Aorta (tissue), 5 donors: ENCODE measurements at places on chromosomes 3 and 15.

DNA sequence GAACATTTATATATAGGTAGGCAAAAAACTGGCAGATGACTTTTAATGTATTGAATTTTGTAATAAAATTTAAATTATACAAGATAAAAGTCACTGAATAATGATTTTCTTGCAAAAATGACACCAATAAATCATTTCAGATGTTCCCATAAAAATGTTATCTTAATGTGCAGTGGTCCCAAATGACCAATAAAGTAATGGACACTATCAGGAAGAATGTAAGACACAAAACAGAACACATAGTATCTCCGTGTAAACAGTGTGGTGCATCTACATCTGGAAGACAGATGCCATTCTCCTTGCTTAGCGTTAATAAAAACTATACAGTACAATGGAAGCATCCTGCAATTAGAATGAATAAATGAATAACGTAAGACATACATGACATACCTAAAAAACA is 41.5 kb downstream of the FGF7 start:
- no peak for DNase-seq

- no peak for DNase-seq
Measured at GRCh38 chr3:128503751-128504532, 10.9 kb upstream of the GATA2 start.

DNA sequence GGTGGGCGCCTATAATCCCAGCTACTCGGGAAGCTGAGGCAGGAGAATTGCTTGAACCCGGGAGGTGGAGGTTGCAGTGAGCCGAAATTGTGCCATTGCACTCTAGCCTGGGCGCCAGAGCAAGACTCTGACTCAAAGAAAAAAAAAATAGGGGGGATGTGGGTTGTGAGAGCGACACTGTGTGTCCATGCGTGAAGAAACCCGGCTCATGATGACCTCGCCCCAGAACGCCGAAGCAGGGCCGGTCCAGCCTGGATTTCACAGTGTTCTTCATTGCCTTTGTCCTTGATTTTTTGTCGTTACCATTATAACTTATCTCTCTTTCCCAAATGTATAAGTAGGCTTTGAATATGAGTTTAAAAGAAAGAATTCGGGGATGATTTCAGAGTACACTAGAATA is 128.7 kb downstream of the PGPEP1L start:
- DNase-seq, result no peak

- no peak for DNase-seq
Measured at GRCh38 chr3:189630767-189631372, 319 bp upstream of the TP63 start.

GRCh38 chr3:166123088-166123487 is 285.9 kb upstream of the BCHE start:
- DNase-seq, result no peak

GRCh38 chr15:68997930-68998777 is 16.3 kb upstream of the NOX5 start:
- DNase-seq, result no peak

- DNase-seq, result no peak
Measured at GRCh38 chr3:143171141-143171980, 51.8 kb downstream of the CHST2 start.

DNA sequence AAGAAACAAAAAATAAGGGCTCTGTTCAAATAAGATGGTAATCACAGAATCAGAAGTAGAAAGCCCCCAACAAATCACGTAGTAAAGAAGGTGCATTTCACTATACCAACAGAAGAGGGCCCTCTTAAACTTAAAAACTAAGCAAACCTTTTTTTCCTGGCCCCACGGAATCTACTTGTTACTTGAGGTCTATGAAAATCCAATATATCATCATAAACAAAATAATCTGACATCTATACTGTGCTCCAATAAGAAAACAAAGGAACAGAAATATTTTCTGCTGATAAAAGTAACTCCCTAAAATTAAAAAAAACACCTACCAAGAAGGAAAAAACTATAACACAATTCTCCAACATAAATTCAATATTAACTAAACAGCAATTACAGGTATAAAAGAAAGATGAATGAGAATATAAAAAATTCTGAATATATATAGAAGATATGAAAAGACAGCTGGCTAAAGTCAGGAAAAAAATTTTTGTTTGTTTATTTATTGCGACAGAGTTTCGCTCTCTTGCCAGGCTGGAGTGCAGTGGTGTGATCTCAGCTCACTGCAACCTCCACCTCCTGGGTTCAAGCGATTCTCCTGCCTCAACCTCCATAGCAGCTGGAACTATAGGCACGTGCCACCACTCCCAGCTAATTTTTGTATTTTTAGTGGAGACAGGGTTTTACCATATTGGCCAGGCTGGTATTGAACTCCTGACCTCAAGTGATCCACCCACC is 81.8 kb downstream of the CLASP2 start:
- no peak for DNase-seq

DNA sequence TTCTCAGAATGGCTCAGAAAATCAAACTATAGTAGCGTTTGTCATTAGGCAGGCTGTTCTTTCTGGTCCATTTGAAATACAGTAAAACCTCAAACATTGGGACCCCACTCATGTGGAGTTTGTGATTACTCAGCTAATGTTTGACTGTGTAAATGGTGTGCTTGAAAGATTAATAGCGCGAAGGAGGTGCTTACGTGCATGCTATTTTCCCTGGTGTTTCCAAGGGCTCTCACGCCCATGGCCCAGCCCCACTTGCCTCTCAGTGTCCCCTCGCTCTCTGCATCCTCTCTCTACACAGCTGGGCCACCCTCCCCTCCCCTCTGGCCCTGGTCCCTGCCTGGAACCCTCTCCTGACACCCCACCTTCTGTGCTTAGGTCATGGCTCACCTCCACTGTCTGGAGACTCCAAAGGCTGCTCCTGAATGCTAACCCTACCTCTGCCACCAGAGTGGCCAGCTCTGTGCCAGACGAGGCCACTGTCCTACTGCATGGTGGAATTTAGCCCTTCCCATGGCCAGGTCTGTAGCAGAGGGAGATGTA is 194.2 kb downstream of the PLCL2 start:
- DNase-seq, result no peak

DNA sequence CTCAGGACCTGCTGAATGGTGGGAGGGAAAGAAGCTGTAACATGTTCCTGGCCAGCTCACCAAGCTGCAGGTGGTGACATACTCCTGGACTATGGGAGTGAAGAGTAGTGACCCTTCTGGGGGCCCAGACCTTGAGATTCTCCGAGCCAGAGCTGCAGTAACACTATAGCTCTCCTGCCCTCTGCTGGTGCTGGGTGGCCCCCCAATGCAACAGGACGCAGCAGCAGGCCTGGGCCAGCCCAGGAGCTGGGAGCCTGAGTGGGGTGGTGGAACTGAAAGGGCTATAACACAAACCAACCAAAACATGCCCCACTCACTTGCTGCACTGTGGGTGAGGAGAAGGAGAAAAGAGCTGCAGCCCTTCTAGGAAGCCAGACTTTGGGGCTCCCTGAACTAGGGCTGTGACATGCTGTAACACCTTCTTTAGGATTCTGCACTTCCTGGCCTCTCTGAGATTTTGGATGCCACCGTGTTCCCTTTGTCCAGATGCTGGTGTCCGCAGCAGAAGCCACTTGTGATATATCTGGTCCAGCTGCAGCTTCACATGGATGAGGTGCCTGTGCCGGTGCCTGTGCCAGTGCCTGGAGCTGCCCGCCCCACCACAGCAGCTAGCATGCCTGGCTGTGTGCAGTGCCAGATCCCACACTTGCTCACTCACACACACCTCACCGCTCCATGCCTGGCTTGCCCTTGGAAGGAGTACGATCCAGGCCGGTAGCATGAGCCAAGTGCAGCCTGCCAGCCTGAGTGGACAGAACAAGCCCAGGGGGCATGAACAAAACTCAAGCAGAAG is 636.8 kb upstream of the KCNMB2 start:
- DNase-seq, result no peak

DNA sequence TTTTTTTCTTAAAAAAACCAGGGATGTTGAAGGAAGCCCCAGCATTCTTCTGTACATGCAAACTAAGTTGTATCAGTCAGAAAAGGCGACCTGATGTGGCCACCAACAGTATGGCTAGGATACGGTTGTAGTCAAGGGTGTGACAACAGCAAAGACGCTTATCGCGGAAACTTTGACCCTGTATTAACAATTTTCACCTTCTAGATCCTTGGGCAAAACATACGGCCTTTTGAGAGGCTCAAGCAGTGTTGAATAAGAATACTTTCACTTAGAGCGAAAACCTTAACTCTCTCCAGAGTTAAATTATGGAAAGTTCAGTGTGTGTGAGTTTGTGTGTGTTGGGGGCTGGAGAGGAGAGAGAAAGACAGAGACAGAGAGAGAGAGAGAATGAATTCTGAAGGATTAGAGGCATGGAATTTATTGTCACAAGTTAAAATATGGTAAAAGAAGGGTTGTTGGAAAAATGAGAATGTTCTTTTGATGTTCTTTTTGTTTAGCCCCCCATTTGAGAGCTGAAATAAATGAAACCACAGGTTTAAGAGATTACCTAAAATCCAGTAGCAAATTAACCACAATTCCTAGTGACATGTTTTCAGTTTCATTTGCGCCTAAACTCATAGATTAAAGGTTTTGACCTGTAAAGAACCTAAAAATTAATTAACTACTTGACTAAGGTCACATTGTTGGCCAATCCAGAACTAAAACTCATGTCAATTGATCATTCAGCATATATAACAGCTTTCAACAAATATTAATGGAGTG is 9.2 kb downstream of the ALCAM start:
- no peak for DNase-seq

- no peak for DNase-seq
Measured at GRCh38 chr3:128882719-128883118, 3.3 kb downstream of the ACAD9 start.

- DNase-seq, result no peak
Measured at GRCh38 chr15:56891852-56892440, 26.5 kb upstream of the TCF12 start.

- DNase-seq, result no peak
Measured at GRCh38 chr15:101306341-101307047, 11.4 kb upstream of the SNRPA1 start.

GRCh38 chr3:38163117-38163840 is 2.1 kb upstream of the OXSR1 start:
- DNase-seq, result no peak

DNA sequence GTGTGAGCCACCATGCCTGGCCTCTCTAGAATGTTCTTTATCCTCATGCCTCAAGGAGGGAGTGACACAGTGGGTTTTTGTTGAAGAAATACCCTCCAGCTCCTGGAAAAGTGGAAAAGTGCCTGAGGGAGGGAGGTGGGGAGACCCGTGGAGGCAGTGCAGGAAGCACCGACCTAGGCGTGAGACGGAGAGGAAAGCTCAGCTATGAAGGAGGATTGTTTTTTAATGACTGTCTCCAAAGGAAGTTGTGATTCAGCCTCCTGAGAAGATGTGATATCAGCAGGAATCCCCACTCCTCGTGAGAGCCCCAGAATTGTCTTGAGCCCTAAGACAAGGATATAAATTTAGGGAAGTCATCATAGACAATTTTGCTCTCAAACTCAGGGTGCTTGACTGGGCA is 21.7 kb downstream of the RPLP1 start:
- DNase-seq, result no peak

DNA sequence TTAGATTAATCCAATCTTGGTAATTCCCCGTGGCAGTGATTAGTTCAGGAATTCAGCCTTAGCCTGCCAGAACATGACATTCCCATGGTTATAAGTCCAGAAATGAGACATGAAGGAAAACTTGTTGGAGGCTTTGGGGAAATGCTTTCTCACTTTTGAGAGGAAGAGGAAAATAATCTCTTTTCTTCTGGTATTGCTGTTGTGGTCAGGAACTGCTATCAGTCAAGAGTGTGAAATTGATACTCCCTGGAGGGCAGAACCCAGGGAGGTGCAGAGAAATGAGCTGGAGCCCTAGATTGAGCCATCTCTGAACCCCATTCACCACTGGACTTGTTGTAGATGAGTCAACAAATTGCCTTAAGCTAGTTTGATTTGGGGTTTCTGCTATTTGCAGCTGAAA is 38.6 kb upstream of the APH1B start:
- no peak for DNase-seq

- peak; percentile 83 for DNase-seq
Measured at GRCh38 chr3:72591522-72592421, 256.5 kb downstream of the SHQ1 start.

DNA sequence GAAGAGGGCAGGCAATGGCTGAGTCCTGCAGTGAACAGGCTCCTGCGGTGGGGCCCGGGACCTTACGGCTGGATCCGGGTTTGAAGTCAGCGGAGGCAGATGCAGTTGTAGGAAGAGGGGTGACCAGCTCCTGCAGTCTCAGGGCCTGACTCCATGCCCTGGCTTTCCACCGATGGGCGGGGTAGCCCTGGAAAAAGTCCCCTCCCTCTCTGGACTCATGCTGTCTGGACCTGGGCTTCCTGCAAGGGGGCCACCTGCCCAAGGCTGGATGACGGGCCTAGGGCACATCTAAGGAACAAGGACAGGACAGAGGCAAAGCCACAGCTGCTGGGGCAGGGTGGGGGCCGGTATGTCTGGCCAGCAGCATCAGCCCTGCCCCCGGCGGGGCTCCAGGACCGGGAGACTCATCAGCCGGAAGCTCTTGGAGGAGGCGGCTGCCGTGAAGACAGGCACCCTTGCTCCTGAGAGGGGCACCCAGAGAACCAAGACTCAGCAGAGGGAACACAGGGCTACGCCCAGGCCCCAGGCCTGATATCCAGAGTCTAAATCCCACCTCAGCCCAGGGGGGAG is 12.8 kb downstream of the IQSEC1 start:
- DNase-seq, result no peak

GRCh38 chr15:100890850-100891249 is 11.2 kb downstream of the ALDH1A3 start:
- DNase-seq, result no peak

GRCh38 chr3:172705170-172705569 is 5.7 kb downstream of the NCEH1 start:
- DNase-seq, result no peak

DNA sequence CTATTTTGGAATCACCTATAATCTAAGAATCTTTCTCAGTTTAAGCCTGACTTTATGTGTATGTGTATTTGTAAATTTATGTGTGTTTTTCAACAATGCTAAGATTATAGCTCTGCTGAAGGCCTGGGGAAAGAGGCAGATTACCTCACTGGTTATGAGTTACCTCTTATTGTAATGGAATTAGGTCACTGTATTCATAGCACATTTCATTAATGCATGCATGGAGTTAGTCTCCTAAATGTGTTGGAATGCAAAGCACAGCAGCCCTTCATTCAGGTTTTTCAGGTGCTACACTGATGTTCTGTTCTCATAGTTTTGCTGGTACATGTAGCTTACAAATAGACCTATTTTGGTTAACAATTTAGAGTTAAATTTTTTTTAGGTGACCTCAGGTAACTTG is 9.5 kb downstream of the GPR87 start:
- no peak for DNase-seq

DNA sequence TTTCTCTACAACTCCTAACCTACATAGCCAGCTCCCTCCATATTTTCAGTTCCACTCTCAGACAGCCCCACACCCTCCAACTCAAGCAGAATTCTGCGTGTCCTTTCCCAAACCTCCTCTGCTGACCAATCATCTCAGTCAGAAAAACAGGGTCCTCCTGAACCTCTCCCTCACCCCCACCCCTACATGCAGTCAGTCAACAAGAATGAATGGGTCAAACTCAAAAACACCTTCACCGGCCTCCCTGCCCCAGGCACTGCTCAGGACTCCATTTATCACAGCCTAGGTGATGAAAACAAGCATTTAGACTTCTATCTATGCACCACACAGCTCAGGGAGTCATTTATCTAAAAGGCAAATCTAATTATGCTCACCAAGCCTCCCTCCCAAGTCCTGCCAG is 32.4 kb downstream of the MYL3 start:
- no peak for DNase-seq
